Progenitor cell of endocrine pancreas (in vitro differentiated cells): ENCODE measurements at places on chromosomes 3 and 15.

DNA sequence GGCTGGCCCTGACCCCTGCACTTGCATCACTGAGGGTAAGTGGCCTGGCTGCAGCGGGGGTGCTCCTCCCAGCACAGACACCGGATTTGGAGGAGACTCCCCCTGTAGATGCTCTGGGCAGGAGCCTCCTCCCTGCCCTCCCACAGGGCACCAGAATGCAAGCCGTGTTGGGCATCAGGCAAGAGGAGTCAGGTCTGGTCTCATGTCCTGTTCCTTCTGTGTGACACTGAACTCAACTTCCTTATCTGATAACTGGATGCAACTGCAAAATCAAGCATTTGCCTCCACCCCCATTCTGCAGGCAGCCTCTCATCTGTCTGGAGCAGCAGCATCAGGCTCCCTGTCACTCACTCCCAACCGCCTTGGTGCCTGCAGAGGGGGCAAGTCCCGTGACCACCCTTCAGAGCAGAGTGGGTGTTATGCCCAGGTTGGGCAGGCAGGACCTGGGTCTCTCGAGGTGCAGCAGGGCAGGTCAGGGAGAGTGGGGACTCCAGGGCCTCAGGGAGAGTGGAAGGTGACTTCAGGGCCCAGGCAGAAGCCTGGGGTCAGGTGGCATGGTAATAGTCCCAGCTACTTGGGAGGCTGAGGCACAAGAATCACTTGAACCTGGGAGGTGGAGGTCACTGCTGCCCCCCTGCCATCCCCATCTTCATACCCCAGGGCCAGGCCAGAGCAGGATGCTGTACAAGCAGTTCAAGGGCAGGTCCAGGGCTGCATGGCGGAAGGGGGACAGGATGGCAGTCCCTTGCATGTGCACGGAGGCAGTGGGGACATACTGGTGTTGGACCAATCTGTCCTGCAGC lies 10.5 kb upstream of the RPL29 start:
- no peak for DNase-seq

- DNase-seq = no peak
Measured at GRCh38 chr3:159146856-159147435, 345.1 kb downstream of the MFSD1 start.

GRCh38 chr15:74413350-74414080 lies 20.2 kb downstream of the SEMA7A start:
- no peak for DNase-seq

GRCh38 chr3:76264496-76264895 lies 479.1 kb upstream of the ZNF717 start:
- DNase-seq = no peak

- no peak for DNase-seq
Measured at GRCh38 chr3:141661229-141662196, 76.6 kb upstream of the RNF7 start.
